Endodermal cell (in vitro differentiated cells): ENCODE measurements at places on chromosomes 2 and 18. TPM values are rescaled to one million over a fixed set of nuclear protein-coding genes. Genes with fewer than 3 reads are reported as not detected.

DNA sequence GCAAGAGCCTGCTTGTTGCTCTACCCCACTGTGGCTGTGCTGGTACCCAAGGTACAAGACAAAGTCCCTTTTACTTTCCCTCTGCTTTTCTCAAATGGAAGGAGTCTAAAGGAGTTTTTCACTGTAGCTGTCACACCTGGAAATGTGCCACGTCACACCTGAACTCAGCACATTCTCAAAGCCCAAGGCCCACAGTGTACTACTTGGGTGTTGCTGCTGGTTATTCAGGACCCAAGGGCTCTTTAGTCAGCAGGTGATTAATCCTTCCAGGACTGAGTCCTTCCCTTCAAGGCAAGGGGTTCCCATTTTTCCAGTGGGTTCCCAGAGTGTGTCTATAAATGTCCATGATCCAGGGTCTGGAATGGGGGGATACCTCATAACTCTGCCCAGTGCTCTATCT lies 63.2 kb upstream of the STK39 start:
- no peak for DNase-seq
- H3K4me3 ChIP-seq = no peak overlapping the region
- H3K36me3 ChIP-seq = no peaks in the 10 kb centered on the region
- no peak overlapping the region for H3K27ac ChIP-seq
- H3K4me1 ChIP-seq = no peaks in the 10 kb centered on the region
- H3K27me3 ChIP-seq = no peaks in the 10 kb centered on the region

DNA sequence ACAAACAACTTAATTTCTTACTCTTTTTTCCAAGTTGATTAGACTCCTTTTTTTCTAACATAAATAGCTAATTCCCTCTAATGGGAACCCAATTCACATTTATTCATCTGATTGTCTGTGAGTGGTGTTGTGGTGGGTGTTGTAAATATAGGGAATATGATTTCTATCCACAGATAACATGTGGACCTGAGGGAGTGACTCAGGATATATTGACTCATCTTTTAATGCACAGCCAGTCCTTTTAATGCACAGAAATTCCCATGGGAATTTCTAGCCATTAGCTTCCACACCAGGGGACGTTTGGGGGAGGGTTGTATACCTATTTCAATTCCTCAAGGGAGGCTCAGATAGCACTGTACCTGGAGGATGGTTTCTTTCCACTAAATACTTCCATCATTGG lies 1339.6 kb upstream of the LRRTM1 start:
- no peak overlapping the region for H3K27ac ChIP-seq
- no peak for DNase-seq
- no peaks in the 10 kb centered on the region for H3K4me1 ChIP-seq
- H3K4me3 ChIP-seq = no peak overlapping the region

DNA sequence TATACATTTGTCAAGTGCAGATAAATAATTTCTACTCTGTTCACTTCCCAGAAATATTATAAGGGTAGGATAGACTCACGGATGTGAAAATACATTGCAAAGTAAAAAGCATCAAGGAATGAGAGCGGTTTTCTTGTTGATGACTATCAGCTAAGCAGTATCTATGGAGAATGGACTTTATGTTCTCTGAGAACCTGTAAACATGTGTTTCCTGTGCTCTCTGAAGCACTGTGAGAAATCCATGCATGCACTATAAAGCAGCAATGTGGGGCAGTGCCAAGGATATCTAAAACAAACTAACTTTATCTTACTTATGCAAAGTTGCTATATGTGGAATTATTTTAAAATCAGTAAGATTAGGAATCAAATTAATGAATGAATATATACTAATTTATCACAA lies 4.4 kb upstream of the SIGLEC15 start:
- no peaks in the 10 kb centered on the region for H3K4me1 ChIP-seq
- no peaks in the 10 kb centered on the region for H3K27me3 ChIP-seq
- H3K4me3 ChIP-seq = no peak overlapping the region
- no peak for DNase-seq
- no peak overlapping the region for H3K27ac ChIP-seq
- no peaks in the 10 kb centered on the region for H3K36me3 ChIP-seq

- H3K4me3 ChIP-seq = no peak overlapping the region
- H3K4me1 ChIP-seq = no peaks in the 10 kb centered on the region
- no peaks in the 10 kb centered on the region for H3K27me3 ChIP-seq
- no peak for DNase-seq
- no peaks in the 10 kb centered on the region for H3K36me3 ChIP-seq
Measured at GRCh38 chr2:193816008-193816407, 1621.3 kb upstream of the TMEFF2 start.

DNA sequence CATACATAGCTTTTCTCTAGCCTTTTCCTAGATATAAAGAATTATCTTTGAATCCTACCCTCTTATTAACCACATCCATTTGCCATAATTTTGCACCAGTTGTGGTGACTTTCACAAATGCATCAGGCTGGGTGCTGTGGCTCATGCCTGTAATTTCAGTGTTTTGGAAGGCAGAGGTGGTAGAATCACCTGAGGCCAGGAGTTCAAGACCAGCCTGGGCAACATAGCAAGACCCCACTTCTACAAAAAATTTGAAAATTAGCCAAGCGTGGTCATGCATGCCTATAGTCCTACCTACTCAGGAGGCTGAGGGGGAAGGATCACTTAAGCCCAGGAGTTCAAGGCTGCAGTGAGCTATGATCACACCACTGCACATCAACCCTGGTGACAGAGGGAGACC lies 672.4 kb upstream of the CHAC2 start:
- no peaks in the 10 kb centered on the region for H3K4me1 ChIP-seq
- H3K27ac ChIP-seq = no peak overlapping the region
- no peaks in the 10 kb centered on the region for H3K27me3 ChIP-seq
- no peak overlapping the region for H3K4me3 ChIP-seq

Gene RGPD3
- 0.25 and 0.59 TPM in 2 replicates for total RNA-seq

Gene G6PC2
- total RNA-seq = not detected in 3 replicates
